ENCODE measurements at places on chromosomes 5 and 9.

GRCh38 chr5:173618927-173619519, 2.6 kb upstream of the BOD1 start:
- peak; percentile 46 for DNase-seq

- DNase-seq = peak; percentile 25
Measured at GRCh38 chr9:4297786-4298254, 2.0 kb downstream of the GLIS3 start.

- no peak for DNase-seq
Measured at GRCh38 chr5:115350894-115351293, 54.4 kb upstream of the CCDC112 start.

- DNase-seq = no peak
Measured at GRCh38 chr5:131814990-131815389, 18.2 kb upstream of the FNIP1 start.

DNA sequence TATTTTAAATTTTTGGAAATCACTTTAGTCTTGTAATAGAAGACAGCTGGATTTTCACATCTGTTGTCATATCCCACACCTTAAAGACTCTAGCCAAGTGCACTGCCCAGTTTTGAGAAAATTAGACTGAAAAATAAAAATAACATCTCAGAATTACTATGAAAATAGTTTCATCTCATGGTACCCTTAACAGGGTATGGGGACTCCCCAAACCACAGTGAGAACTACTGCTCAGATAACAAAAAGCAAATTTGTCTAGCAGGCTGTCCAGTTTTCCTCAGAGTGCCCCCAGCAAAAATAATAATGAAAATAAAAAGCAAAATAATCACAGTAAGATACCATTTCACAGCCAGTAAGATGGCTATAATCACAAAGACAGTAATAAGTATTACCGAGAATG, 6.5 kb downstream of the UBQLN1 start:
- no peak for DNase-seq

DNA sequence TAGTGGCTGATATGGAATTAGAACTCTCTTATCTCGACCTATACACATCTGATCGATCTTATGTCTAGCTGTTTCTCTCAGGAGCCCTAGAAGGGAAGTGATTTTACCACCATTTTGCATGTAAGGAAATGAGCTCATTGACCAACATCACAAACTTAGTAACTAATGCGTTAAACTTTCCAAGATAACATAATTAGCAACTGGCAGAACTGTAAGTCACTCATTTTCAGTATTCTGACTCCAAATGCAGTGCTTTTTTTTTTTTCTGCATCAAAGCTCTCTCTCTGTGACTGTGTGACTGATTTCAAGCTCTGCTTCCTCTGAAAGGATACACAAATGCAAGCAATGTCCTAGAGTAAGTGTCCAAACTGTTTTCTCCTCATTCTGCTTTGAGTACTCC, 68.1 kb upstream of the FBXL7 start:
- no peak for DNase-seq

- DNase-seq = no peak
Measured at GRCh38 chr5:179485845-179486575, 64.3 kb upstream of the RUFY1 start.

DNA sequence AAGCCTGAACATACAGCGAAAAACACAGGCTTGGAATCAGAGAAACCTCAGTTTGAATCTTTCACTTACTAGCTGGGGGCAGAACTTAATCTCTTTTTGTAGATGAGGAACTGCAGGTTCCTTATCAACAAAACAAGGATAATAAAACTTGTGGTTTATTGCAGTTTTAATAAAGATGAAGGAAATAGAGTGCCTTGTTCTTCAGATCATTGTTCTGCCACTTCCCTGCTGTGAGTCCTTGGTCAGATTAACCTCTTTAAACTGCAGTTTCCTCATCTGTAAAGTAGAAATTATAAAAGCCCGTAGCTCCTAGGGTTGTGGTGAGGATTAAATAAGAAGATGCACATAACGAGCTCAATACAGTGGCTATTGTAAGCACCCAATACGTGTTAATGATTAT, 57.4 kb downstream of the FEM1C start:
- no peak for DNase-seq

DNA sequence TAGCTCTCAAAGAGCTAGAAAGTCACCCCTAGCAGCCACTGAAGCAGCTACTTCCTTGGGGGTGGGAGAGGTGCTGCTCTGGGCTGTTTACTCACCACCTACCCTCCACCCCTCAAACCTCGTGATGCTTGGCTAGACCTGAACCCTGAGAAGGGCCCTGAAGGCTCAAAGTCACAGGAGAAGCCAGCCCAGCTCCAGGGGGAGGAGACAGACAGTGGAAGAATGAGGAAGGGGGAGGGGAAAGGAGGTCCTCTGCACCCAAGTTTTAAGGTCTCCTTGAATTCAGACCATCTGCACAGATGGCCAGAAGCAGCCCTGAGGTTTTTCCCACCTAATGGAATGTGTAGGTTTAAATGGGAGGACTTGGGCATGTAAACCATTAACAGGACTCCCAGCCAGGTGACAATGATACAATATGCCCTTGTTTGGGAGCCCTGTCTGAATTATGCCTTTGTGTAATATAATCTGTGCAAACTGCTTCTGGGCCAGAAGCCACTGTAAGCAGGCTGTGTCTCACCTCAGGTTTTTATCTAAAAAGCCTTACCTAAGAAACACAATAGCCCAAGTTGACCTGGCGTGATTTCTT, 180.5 kb downstream of the PIK3R1 start:
- no peak for DNase-seq

DNA sequence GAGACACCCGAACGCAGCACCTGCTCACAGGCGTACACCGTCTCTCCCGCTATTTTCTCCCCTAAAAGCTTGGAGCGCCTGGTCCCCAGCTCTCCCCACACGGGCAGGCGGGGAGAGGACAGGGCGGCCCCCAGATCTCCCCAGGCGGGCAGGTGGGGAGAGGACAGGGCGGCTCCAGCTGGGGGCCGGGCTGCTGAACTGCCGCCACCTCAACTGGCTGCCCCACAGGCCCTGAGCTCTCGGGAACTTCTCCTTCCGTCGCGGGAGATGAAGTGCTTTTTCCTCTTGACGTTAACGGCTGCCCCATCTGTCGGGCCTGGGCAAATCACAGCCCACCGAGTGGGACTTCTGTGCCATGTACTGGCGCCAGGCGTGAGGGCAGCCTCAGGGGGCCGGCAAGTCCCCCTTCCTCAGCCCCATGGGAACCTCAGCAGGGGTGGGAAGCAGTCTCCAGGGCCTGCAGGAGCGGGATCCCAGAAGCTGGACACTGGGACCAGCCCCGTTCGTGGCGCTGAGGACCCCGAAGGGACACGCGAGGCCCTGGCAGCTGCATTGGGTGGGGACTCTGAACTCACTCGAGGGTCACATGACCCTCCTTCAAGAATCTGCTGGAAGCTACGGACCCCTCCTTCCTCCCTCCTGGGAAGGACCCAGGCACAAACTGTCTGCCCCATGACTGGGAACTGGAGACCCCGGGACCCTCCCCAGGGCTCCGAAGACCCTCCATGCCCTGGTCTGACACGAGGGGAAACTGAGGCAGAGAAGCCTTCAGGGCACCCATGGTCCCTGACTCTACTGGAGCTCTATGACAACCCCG, 5.7 kb upstream of the EGFL7 start:
- no peak for DNase-seq

GRCh38 chr9:131516100-131516499, 13.4 kb downstream of the POMT1 start:
- no peak for DNase-seq

DNA sequence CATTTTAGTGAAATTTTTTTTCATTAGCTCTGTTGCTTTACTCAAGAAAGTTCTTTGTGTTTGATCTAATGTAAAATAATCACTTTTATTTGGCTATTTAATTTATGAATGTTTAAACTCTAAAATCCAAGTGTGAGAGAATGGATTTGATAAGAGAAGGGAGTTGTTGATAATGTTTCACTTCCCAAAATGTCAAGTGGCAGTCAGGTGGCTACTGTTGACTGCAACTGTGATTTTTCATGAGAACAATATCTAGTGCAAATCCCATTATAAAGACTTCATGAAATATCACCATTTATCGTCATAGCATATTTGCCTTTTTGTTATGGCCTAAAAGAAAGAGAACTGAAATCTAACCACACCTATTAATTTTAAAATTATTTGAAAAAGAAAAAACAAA, 118.3 kb upstream of the SNX2 start:
- no peak for DNase-seq

Data from CD4-positive, alpha-beta T cell treated with Interleukin-1 beta for 1 hour (primary cell).